NCI-H2081 treated with DMSO at 0.1 percent for 48 hours (cell line): ENCODE measurements at places on chromosomes 2 and 18.

GRCh38 chr2:9818097-9818496 lies 25.2 kb upstream of the TAF1B start:
- no peak for DNase-seq

- no peak for DNase-seq
Observed at GRCh38 chr18:33195795-33196194, 244.7 kb downstream of the CCDC178 start.

DNA sequence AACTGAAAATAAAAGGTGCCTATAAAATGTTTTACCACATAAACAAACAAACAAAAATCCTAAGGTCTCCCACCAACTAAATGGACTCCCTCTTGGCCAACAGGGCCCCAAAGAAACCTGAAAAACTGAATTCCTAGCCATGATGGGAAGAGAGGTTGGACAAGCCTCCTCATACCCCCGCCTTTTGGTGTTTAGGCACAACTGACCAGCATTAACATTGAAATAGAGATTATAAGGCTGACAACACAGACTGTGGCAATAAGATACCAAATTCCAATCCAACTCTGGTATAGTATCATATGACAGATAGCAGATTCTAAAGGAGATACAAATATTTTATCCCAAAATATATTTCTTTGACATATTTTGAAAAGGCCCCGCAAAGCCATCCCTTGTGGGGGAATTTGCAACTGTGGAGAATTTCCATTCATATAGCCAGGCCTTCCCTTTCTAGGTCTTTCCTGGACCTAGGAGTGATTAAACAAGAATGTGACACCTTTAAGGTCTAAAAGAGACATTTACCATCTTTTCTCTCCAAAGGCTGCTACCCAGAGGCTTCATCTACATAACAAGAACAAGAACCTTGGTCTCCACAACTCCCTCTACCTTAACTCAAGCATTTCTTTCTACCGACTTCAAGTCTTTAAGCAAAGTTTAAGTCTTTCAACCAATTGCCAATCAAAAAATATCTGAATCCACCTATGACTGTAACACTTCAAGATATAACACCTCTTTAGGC lies 80.0 kb downstream of the CHN1 start:
- DNase-seq = no peak

DNA sequence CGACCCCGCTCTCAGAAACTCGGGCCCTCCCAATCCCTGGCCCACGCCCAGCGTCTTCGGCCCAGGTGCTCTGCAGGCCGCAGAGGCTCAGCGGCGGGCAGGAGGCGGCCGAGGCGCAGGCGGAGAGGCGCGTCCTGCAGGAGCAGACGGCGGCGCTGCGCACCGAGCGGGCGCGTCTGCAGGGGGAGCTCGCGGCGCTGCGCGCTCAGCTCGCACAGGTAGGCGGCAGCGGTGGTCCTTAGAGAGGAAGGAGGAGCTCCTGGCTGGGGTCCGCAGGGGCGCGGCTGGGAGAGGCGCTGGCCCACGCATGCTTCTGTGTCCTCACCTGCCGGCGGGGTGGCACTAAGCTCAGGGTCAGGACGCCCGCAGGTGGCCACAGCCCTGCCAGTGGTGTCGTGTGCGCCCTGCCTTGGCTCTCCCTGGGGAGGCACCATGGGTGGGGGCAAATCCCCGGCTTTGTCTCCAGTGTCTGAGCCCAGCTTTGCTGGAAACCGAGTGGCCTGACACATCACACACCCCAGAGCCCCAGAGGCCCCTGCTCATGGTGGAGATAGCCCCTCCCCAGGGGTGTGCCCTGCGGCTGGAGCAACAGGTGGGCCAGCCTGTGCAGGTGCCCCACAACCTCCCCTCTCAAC lies 14.9 kb upstream of the SNED1 start:
- no peak for DNase-seq

- no peak for DNase-seq
Observed at GRCh38 chr2:159526433-159526832, 89.9 kb downstream of the BAZ2B start.

DNA sequence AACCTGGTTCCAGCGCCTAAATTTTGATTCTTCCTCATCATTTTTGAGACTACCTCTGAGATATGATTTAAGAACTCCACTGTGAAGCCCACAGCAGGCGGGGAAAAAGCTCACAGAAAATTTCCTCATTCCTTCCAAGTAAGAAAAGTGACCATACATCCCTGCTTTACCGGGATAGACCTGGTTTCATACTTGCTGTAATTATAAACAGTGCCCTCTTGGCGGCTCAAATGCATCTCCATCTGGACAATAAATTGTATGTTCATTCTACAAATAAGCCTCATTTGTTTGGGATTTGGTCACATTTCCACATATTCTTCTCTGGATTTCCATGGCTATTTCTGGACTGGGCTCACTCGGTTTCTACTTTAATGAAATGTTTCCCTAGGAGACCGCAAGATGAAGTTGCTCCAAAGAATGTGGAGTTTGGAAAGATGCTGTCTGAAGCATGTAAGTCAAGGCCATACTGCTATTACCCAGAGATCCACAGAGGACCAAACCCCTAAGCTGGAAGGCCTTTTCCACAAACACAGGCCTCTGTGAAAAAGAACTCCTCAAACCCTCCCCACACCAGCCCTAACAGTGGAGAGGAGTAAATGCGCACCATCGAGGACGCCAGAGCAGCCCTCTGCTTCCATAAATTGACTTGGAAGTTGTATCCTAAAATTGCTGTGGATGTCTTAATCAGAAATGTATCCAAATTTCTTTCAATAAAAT lies 13.9 kb downstream of the STAT1 start:
- no peak for DNase-seq
